ENCODE measurements at places on chromosomes 11 and 22.

DNA sequence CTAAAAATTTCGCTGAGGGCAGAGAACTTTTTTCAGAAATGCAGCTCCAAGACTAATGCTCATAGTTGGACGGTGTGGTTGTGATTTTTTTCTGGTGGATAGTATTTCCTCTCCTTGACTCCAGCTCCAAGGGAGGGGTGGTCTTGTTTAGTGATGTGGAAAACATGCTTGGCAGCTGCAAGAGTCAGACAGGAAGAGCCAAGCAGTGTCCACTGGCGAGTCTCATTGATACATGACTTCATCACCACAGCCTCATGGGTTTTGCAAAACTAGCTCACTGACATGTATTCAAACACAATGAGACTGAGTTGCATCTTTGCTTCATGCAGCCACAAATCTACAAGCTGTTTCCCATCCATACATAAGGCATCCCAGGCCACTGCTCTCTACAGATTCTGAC, 7.3 kb upstream of the KCNJ1 start:
- H3K27ac ChIP-seq, result no peak overlapping the region
- no peaks in the 10 kb centered on the region for H3K36me3 ChIP-seq
- H3K4me1 ChIP-seq, result no peaks in the 10 kb centered on the region
- no peak overlapping the region for H3K4me3 ChIP-seq
- peaks cover 35% of the 10 kb centered on the region for H3K27me3 ChIP-seq

DNA sequence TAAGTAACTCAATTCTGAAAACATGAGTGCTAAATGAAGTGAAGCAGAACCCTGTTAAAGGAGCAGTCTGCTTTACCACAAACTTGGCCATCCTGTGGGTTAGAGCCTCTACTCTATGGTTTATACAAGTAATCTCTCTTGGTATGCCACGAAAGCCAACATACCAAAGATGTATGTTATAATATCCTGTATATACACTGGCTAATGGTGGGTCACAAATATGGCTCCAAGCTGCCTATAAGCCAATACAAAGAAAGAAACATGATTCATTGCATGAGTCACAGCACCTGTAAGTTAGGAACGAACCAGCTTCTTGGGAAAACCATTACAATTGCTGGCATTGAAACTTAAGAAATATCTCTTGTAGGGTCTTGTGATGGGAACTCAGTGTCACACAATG, 16.1 kb downstream of the XRRA1 start:
- H3K27me3 ChIP-seq, result no peaks in the 10 kb centered on the region
- H3K27ac ChIP-seq, result no peak overlapping the region
- peaks cover 21% of the 10 kb centered on the region for H3K36me3 ChIP-seq
- no peak overlapping the region for H3K4me3 ChIP-seq
- no peaks in the 10 kb centered on the region for H3K4me1 ChIP-seq
- no peak for DNase-seq

GRCh38 chr11:17073370-17074027, 4.0 kb downstream of the RPS13 start:
- DNase-seq, result no peak
- no peak overlapping the region for H3K4me3 ChIP-seq
- peak overlapping the region; percentile 5 for H3K27ac ChIP-seq
- no peaks in the 10 kb centered on the region for H3K27me3 ChIP-seq
- H3K36me3 ChIP-seq, result peaks cover 16% of the 10 kb centered on the region

GRCh38 chr22:38135133-38135706, 24.7 kb upstream of the BAIAP2L2 start:
- no peak overlapping the region for H3K4me3 ChIP-seq
- DNase-seq, result no peak
- peak overlapping the region; percentile 44 for H3K27ac ChIP-seq
- H3K27me3 ChIP-seq, result no peaks in the 10 kb centered on the region

All from mesothelial cell of epicardium (in vitro differentiated cells).